ENCODE measurements at places on chromosomes 12 and 14.

- DNase-seq = no peak
Measured at GRCh38 chr12:124914392-124915238, at the start of gene UBC. UBC (minus strand) TSS chr12:124914650; CDS start chr12:124913771, 879 bp downstream.

GRCh38 chr12:41459111-41459905 lies 271.2 kb downstream of the PDZRN4 start:
- DNase-seq = no peak

GRCh38 chr12:110222027-110222426 lies 59.0 kb upstream of the ATP2A2 start:
- DNase-seq = no peak

DNA sequence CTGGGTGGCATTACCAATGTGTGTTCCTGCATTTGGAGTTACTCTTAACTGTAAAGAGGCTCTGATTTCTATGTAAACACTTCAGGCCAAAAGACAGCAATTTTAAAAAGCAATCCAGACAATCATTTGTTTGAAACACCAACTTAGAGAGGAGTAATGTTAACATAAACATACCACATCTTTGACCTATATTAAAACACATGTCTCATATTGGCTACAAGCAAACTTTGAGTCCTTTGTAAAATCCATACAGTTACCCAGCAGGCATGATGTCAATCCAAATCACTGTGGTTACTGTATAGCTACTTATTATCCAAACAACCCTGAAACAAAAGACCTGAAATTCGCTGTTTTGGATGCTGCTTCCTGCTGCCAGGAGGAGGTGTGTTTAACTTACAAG lies 7.5 kb upstream of the G2E3 start:
- peak; percentile 1 for DNase-seq

DNA sequence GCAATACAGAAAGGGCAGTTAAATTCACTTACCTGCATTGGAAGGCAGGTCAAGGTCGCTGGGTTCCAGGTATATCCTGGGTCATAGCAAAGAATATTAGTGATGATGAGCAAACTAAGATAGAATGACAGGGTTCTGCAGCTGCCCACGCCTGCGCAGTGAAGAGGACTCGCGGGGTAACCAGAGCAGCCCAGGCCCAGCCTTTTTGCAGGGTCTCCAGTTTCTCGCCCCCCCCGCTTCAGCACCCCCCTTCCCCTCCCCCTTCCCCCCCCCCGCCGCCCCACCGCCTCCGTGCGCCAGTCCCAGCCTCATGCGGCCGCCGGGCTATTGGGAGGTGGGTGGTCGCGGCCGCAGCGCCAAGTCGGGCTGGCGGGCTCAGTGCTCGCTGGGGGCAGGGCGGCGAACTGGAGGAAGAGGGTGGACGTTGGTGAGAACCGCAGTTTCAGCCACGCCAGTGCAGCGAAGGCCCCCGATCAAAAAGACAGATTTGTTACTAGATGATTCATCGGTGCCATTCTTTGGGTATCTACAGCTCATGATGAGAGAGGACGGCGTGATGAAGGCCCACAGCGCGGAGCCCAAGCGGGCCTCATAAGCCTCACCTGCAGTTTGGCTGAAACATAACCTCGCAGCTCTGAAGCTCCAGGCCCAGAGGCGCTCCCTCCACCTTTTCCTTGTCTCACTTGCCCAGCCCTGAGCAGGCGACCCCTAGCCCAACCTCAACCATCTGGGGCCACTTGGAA lies 20.2 kb downstream of the SLC2A3 start:
- no peak for DNase-seq
